ENCODE measurements at places on chromosomes 1 and 21.

- DNase-seq, result no peak
Observed at GRCh38 chr1:158374860-158375259, 21.2 kb downstream of the CD1E start.

GRCh38 chr1:23657659-23658275, 33.8 kb upstream of the RPL11 start:
- DNase-seq, result peak; percentile 11

- no peak for DNase-seq
Observed at GRCh38 chr1:32868085-32868484, 2.6 kb downstream of the FNDC5 start.

GRCh38 chr1:200684015-200684414, 14.3 kb upstream of the DDX59 start:
- no peak for DNase-seq

GRCh38 chr1:196115646-196116045, 492.6 kb downstream of the KCNT2 start:
- DNase-seq, result no peak

GRCh38 chr1:1212780-1213344, 1.1 kb downstream of the TNFRSF4 start:
- DNase-seq, result no peak

GRCh38 chr1:162908236-162908635, 47.3 kb upstream of the CCDC190 start:
- no peak for DNase-seq

DNA sequence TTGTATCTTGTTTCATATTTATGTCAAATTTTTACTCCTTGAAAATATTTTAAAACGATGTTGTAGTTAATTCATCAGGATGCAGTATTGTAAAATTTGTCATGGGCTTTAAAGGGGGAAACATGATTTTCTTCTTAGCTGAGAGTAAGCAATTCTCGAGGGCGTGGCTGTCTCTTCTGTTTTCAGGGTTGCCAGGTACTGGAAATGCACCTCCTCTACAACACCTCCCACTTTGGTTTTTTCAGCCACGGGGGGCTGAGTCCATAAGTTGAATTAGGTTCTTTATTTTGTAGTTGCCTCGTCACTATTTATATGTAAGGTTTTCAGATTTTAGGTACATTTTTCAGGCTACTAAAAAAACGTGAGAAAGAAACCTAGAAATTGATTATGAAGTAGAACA, 64.0 kb downstream of the PRDM2 start:
- DNase-seq, result no peak

DNA sequence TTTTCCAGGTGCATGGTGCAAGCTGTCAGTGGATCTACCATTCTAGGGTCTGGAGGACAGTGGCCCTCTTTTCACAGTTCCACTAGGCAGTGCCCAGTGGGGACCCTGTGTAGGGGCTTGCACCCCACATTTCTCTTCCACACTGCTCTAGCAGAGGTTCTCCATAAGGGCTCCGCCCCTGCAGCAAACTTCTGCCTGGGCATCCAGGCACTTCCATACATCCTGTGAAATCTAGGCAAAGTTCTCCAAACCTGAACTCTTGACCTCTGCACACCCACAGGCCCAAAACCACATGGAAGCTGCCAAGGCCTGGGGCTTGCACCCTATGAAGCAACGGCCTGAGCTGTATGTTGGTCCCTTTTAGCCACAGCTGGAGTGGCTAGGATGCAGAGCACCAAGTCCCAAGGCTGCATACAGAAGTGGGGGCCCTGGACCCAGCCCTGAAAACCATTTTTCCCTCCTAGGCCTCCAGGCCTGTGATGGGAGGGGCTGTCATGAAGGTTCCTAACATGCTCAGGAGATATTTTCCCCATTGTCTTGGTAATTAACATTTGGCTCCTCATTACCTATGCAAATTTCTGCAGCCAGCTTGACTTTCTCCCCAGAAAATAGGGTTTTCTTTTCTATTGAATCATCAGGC, 46.1 kb downstream of the SERBP1 start:
- no peak for DNase-seq

GRCh38 chr21:42315296-42315891, at the start of gene TFF3:
Gene TFF3 (minus strand): TSS chr21:42315409. CDS start chr21:42315374, 35 bp downstream.
- DNase-seq, result no peak

GRCh38 chr21:41102281-41102680, 65.7 kb upstream of the BACE2 start:
- no peak for DNase-seq

- DNase-seq, result no peak
Observed at GRCh38 chr1:209877087-209877764, 49.5 kb downstream of the UTP25 start.

GRCh38 chr1:46801323-46802055, 2.6 kb downstream of the CYP4B1 start:
- DNase-seq, result no peak

DNA sequence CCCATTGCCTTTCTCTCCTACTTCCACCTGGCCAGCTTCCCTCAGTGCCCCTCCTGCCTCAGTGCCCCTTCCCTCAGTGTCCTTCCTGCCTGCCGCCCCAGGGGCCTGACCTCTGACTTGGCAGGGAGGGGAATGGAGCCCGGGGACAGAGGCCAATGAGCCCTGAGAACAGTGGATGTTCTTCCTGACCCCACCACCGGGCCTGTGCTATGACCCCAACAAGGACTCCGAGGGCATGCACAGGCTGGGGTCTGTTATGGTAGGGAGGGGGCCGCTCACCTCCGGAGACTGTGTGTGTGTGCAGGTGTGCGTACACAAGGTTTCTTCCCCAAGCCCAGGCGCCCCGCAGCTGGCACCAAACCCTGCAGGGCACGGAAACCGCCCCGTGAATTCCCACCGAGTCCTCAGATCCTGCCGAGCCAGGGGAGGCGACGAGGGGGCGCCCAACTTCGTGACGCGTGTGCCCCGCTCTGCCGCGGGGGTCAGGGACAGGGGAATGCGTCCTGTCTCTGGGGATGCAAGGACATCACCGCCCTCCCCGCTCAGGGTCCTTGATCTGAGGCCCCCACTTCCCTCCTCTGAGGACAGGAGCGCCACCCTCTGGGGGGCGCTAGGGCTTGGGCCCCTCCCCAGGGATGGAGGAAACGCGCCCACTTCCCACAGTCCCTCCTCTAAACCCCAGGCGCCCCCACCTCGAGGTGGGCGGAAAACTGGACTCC, 766 bp downstream of the RAP1GAP start:
- no peak for DNase-seq

GRCh38 chr1:7831458-7831857, 21.4 kb downstream of the UTS2 start:
- DNase-seq, result no peak

DNA sequence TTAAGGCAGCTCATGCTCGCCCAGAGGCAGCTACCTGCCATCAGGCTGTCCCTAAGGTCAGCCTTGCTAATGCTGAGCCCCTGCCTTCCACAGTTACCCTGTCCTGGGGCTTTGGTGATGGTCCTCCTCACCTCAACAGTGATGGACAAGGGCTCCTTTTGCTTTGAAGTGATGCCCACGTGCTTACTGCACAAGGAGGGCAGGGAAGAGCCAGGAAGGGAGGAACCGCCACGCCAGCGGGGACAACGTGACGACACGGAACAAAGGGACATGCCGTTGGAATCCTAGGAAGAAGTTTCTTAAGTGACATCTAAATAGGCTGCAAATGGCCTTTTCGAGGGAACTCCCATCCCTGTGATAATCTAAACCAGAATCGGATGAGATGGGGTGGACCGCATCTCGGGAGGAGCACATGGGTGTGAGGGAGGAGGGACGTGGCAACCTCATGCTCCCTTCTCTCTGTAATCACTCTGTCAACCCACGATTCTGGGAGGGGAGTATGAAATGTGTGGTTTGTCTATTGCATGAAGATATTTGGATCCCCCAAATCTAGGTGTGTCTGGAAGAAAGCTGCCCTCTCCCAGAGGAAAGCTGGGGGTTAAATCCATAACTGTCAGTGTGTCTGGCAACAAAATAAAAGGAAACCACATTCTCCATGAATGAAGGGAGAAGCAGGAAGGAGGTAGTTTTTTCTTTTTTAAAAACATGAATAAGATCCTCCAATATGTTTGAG, 110.9 kb upstream of the IRF2BP2 start:
- DNase-seq, result no peak

DNA sequence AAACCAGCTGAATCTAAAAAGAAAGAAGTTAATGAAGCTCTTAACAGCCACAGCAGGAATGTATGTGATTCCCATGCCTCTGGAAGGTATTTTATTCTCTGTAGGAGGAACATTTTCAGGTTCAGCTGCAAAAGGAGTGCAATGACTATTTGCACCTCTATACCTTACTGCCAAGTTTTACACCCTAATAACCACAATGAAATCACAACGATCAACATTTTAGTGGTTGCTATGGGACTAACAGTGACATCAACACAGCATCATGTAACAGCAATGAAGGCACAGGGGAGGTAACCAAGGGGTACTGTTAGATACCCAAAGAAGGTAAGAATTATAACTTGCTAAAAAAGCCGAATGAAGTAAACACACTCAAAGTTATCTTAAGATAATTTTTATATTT, 116.3 kb upstream of the HP1BP3 start:
- no peak for DNase-seq

- DNase-seq, result no peak
Observed at GRCh38 chr1:53125623-53126360, 16.6 kb downstream of the SLC1A7 start.

- no peak for DNase-seq
Observed at GRCh38 chr1:241542199-241542907, 10.2 kb downstream of the KMO start.

DNA sequence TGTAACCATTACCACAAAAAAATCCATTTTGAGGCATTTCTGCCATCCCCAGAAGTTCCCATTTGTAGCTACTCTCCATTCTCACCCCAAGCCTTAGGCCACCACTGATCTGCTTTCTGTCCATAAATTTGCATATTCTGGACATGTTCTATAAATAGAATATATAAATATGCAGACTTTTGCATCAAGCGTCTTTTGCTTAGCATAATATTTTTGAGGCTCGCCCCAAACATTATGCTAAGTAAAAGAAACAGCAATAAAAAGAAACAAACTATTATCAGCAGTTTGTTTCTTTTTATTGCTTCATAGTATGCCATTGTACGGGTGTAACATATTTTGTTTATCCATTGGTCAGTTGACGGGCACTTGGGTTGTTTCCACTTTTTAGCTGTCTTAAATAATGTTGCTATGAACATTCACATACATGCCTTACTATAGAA, 7.9 kb downstream of the TFAP2E start:
- DNase-seq, result no peak

DNA sequence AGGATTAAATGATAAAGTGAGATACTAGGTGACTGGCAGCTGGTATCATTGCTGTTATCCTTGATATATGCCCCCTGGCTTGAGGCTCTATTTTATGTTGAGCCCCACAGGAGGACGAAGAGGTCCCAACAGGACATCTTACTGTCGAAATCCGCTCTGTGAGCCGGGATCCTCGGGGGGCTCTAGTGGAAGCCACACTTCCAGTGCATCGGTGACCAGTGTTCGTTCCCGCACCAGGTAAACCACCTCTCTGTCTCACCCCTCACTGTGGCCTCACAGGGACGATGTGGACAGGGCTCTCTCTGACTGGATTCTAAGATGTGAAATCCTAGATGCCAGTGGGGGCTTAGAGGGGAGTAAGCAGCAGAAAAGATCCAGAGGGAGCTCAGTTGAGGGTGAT, 2.1 kb downstream of the TMEM39B start:
- DNase-seq, result no peak

GRCh38 chr1:206463911-206464310, 6.4 kb upstream of the IKBKE start:
- DNase-seq, result no peak

DNA sequence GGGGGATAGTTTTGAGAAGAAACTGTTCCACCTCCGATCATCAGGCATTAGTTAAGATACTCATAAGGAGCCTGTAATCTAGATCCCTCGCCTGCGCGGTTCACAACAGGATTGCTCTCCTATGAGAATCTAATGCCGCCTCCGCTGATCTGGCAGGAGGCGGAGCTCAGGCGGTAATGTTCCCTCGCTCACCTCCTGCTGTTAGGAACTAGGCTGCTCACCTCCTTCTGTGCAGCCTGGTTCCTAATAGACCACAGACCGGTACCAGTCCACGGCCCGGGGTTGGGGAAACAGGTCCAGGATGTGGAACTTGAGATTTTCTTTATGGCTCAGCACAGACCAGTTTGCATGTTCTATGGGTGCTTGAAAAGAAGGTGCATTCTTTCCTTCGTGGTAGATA, 27.2 kb upstream of the FAM3B start:
- DNase-seq, result no peak

DNA sequence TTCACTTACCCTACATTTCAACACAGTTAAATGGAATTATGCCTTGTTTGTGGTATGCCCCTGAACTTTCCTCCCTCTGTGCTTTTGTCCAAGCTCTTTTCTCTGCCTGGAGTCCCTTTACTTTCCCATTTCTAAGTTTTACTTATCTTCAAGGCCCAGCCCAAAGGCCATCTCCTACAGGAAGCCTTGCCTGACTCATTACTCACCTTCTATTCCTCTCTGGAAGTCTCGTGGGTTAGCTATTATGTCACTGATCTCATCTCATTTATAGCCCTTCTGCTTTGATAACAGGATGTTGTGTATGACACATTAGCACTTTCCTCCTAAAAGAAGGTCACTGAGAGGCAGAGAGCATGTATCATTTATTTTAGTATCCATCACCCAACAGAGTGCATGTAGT, 78.8 kb upstream of the CD1D start:
- DNase-seq, result no peak

DNA sequence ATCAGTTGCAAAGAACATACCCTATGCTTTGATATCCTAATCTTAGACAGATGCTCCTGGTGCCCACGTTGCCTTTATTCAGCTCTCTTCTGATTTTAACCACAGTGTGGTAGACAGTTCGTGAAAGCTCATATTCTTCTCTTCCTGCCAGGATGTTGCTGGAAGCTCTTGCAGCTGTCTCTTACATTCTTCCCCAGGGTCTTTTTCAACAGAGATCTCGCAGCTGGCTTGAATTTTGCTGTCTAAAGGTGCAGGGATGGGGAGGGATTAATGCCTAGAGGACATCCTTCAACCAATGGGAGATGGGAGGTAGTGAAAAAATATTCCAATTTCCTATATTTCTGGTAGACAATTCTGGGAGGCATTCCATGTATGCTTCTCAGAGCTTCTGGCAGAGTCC, 150.0 kb upstream of the APP start:
- DNase-seq, result no peak

- DNase-seq, result no peak
Observed at GRCh38 chr1:162690672-162691434, 58.6 kb downstream of the DDR2 start.

DNA sequence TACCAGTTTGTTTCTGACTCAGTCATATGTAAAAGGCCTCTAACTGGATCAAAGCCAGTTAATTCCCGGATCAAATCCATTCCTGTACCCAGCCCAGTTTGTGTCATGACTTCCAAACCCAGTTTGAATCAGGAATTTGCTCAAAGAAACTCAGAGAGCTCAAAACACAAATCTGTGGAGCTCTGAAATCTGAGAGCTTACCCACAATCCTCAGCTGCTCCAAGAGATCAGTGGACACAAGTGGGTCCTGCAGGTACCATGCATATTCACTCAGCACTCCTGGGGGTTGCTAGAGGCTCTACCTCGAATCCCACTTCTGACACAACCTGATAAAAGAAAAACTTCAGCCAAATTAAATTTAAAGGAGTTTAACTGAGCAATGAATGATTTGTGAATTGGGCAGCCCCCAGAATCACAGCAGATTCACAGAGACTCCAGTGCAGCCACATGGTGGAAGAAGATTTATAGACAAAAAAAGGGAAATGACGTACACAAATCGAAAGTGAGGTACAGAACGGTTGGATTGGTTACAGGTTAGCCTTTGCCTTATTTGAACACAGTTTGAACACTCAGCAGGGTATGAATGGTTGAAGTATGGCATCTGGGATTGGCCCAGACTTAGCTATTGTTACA, 11.9 kb upstream of the MRPL55 start:
- DNase-seq, result no peak

- peak; percentile 54 for DNase-seq
Observed at GRCh38 chr21:25735646-25736597, 1.1 kb downstream of the GABPA start.

Measured in stimulated activated CD8-positive, alpha-beta memory T cell treated with anti-CD3 and anti-CD28 coated beads, Interleukin-7, amount 100 ng/mL, for 1 hour (primary cell).